ENCODE measurements at places on chromosomes 7 and 10. TPM values are rescaled to one million over a fixed set of nuclear protein-coding genes. Genes with fewer than 3 reads are reported as not detected.

- no peak for DNase-seq
Measured at GRCh38 chr10:97805949-97806348, 34.1 kb upstream of the SFRP5 start.

DNA sequence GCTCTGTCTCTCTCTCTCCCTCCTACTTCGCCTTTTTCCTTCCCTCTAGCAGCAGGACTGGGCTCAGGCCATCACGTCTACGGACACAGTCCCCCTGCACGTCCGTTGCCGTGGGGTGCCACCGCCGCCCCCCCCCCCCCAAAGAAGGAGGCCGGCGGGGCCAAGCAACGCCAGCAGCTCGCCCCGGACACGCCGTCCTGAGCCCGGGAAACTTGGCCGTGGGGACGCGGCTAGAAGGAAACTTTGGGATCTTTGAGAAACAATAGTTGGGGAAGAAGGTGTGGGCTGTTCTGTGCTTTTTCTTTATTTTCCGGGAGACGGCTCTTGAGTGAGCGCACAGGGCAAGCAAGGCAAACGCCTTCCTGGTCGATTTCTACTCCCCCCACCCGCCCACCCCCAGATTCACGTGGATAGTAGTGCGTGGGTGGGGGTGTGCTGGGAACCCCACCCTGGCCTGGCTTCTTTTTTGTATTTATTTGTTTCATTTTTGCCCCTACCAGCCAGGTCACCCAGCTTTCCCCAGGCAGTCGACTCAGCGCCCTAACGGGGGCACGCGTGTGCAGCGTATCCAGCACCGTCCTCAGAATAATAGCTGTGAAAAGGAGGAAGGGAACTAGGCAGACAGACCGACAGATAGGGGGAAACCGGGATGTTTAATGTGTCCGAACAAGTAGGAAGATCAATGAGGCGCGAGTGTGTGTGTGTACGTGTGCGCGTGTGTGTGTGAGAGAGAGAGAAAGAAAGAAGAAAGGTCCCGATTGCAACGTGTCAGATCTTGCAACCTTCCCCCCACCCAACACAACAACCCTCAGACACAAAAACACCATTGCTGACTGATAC lies 1.4 kb downstream of the MXI1 start:
- DNase-seq = peak; percentile 80

DNA sequence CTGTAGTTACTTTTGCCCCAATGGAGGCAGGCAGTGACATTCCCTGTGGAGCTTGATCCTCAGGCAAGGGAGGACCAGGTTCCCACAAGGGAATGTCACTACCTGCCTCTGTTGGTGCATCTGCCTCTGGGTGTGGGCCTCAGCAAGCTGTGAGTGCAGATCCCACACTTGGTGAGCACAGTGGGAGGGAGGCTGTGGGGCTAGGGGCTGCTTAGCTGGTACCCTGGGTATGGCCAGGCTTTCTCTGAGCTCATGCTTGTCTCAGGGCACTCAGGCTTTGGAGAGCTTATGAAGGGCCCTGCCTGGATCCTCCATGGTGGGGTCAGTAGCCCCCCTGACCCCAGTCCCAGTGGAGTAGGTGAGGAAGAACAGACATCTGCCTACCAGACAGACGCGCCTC lies 16.2 kb upstream of the ZNF488 start:
- no peak for DNase-seq

DNA sequence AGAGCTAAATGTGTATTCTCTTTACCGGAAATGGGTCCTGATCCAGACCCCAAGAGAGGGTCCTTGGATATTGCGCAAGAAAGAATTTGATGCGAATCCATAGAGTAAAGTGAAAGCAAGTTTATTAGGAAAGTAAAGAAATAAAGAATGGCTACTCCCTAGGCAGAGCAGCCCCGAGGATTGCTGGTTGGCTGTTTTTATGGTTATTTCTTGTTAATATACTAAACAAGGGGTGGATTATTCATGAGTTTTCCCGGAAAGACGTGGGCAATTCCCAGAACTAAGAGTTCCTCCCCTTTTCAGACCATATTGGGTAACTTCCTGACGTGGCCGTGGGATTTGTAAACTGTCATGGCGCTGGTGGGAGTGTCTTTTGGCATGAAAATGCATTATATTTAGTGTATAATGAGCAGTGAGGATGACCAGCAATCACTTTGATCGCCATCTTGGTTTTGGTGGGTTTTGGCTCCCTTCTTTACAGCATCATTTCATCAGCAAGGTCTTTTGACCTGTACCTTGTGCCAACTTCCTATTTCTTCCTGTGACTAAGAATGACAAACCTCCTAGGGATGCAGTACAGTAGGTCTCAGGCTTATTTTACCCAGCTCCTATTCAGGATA lies 60.4 kb downstream of the ARL4A start:
- no peak for DNase-seq

DNA sequence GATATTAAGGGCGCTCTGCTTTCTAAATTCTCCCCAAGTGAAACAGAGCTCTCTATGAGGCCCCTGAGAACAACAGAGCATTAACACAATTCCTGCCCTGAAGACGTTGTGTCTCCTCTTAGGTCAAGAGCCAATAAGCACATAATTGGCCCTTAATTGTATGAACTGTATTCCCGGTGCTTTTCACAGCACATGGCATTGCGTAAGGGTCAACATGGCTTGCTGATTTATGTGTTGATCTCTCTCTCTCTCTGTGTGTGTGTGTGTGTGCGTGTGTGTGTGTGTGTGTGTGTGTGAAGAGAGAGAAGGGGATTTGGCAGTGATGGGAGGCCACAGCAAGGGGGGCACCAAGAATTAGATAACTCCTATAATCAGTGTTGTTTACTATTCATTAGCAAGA lies 40.5 kb downstream of the LYZL1 start:
- DNase-seq = no peak

GRCh38 chr7:41046776-41047175 lies 656.1 kb downstream of the INHBA start:
- no peak for DNase-seq

The TMEM184A gene
- total RNA-seq = not detected

The KIF11 gene
- total RNA-seq = 39.9 TPM

The AFAP1L2 gene
- 3.9 TPM for total RNA-seq

The MACROH2A2 gene
- total RNA-seq = 4.5 TPM

The HABP2 gene
- total RNA-seq = not detected

The SPDYE11 gene
- total RNA-seq = not detected

Data from activated CD4-positive, alpha-beta T cell treated with anti-CD3 and anti-CD28 coated beads, Interleukin-2, amount 10 ng/mL, durations not matched to agents 24 days and 14 days (primary cell).